Activated CD4-positive, alpha-beta memory T cell treated with anti-CD3 and anti-CD28 coated beads, Interleukin-2, amount 10 ng/mL, durations not matched to agents 7 days and 5 days (primary cell): ENCODE measurements at places on chromosomes 12 and 14. TPM values are rescaled to one million over a fixed set of nuclear protein-coding genes. Genes with fewer than 3 reads are reported as not detected.

RTL1 gene
- not detected for total RNA-seq

DNA sequence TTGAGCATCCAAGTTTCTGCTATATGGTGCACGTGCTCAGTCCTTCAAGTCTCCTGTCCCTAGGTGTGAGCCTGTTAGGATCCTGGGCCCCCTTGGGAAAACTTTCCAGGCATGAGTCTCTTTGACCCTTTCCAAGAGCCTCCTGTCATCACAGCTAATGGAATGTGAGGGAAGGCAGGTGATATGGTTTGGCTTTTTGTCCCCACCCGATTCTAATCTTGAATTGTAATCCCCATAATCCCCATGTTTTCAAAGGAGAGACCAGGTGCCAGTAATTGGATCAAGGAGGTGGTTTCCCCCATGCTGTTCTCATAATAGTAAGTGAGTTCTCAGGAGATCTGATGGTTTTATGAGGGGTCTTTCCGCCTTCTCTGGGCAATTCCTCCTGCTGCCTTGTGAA is 265.5 kb downstream of the ATP23 start:
- DNase-seq = no peak

GLS2 gene
- 1.3 TPM for total RNA-seq

DNA sequence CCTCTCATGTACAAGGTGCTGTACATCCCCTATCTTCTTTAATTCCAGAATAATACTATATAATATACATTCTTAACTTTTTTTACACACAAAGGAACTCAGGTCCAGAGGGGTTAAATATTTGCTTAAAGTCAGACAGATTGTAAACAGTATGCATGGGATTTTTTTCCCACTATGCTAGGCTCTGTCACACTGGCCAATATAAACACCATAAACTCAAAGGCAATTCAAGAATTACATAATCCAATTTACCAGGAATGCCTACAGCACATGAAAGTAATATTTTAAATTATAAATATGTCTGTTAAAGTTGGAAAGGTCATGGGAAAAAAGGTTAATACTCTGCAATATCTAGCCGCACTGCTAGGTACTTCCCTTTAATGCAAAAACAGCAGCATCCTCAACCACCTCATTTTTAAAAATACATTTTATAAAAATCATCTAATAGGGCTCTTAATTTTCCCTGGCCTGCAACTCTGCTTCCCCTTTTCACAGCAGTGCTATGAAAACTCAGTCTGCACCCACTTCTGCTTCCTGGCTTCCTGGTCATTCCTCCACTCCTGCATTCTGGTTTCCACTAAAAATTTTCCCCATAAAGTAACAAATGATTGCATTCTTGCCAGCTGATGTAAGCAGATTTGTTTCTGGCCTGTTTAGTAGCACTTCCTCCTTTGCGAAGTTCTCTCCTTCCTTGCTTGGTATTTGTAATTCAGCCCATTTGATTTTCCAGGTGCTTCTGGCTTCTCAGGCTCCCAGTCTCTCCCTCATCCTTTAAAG is 128.1 kb downstream of the ITPR2 start:
- no peak for DNase-seq

GRCh38 chr12:96099421-96099820 is 64.0 kb upstream of the LTA4H start:
- DNase-seq = no peak

DNA sequence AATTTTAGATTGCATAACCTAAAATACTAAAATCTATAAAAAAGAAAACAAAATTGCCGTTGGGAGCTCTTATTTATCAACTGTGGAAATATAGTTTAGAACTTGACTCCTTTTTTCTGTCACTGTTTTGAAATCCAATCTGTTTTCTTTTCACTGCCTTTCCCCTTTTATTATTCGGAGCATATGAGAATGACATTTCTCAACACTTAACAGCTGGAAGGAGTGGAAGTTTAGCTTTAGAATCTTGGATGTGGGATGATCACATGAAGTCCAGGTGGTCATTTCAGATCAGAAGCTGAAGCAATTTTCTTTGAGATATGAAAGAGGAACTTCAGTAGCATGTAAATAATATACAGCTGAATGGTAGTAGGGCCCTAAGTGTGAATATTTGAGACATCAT is 16.7 kb downstream of the TRHDE start:
- no peak for DNase-seq
